Sciatic nerve (tissue), 2 donors: ENCODE measurements at places on chromosomes 12 and 14. TPM values are rescaled to one million over a fixed set of nuclear protein-coding genes. Genes with fewer than 3 reads are reported as not detected.

The NUMB gene
- total RNA-seq: 119 TPM

The EPYC gene
- not detected for total RNA-seq

- no peak for DNase-seq
Measured at GRCh38 chr14:71552809-71553208, 379.4 kb upstream of the RGS6 start.

DNA sequence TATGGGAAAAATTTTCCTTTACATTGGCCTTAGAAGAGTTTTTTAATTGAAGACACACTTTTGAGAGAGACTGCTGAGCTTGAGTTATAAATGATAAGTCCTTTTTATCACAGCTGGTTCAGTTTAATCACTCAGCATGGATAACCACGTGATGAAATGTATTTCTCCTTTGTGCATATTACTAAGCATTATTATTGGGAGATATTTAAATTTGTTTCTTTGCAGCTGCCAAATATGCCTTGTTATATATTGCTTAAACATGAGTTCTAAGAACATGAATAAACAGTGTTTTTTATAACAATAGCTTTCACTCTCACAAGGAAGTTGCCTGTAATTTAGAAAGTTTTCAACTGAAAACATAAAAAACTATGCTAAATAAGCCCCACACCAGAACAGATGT is 293.5 kb upstream of the LRFN5 start:
- no peak for DNase-seq

- DNase-seq: no peak
Measured at GRCh38 chr14:97295108-97295710, 498.0 kb downstream of the VRK1 start.

DNA sequence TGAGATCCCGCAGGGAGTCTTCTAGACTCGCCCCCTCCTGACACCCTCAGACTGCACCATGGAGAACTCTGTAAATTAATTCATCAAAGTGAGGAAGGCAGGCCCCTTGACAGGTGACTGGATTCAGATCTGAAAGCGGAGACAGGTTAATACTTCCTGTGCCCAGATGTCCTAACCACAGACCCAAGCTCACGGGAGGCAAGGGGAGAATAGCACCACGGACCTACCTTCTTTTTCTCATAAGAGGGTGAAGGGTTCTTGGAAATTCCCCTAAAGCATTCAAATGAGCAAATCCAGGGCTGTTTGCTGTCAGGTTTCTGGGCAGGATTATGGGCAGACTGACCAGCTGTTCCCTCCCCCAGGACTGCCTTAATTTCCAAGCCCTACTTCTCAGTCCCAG is 170.0 kb downstream of the ZFP36L1 start:
- no peak for DNase-seq

DNA sequence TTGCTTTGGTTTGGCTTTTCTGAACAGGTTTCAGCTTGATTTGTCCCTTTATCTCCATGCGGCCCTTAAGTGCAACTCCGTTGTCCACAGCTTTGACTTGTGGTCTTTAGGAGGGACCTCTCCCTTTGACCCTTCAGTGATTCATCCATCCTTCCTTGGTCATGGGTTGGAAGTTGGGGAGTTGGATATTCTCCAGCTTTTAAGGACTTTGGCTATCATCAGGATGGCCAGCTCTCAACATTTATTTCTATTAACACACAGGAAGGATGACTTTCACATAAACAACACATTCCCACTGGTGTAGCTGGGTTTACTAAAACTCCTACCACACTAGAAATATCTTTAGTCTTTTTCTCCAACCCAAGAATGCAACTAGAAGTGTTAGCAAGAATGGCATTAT is 50.9 kb upstream of the E2F7 start:
- DNase-seq: no peak
